ENCODE measurements at places on chromosomes 3 and 15. TPM values are rescaled to one million over a fixed set of nuclear protein-coding genes. Genes with fewer than 3 reads are reported as not detected.

The CD96 gene
- total RNA-seq = 290 TPM

The NDUFB4 gene
- 124 TPM for total RNA-seq

The VGLL3 gene
- total RNA-seq = not detected

The SCN11A gene
- 0.05 TPM for total RNA-seq

The OTOL1 gene
- total RNA-seq = not detected

The C3orf85 gene
- total RNA-seq = not detected

The ATP2B2 gene
- total RNA-seq = not detected

The ADGRG7 gene
- not detected for total RNA-seq

The XCR1 gene
- not detected for total RNA-seq

The LRRC2 gene
- total RNA-seq = not detected

The GOLGA8K gene
- total RNA-seq = 0.68 TPM

The CIDEC gene
- total RNA-seq = not detected

The ANKUB1 gene
- total RNA-seq = not detected

The HRH1 gene
- total RNA-seq = 0.16 TPM

The FILIP1L gene
- 15.5 TPM for total RNA-seq

The CCDC54 gene
- not detected for total RNA-seq

The EEFSEC gene
- 19.4 TPM for total RNA-seq

The ABTB1 gene
- total RNA-seq = 19.4 TPM

The ADPRH gene
- total RNA-seq = 19.3 TPM

The CCDC39 gene
- total RNA-seq = not detected

The CCK gene
- not detected for total RNA-seq

The FEZF2 gene
- total RNA-seq = not detected

The MEGF11 gene
- total RNA-seq = not detected

The GASK1A gene
- not detected for total RNA-seq

The GOLGA6D gene
- total RNA-seq = 0.12 TPM

The EHHADH gene
- 4.0 TPM for total RNA-seq

The TATDN2 gene
- 67.1 TPM for total RNA-seq

The TM4SF1 gene
- total RNA-seq = not detected

The FAIM gene
- 2.2 TPM for total RNA-seq

The FGF12 gene
- not detected for total RNA-seq

The THSD4 gene
- total RNA-seq = not detected

The SNTN gene
- total RNA-seq = not detected

The PLIN1 gene
- not detected for total RNA-seq

The FETUB gene
- not detected for total RNA-seq

The CMTM7 gene
- total RNA-seq = 42.6 TPM

The CHRD gene
- total RNA-seq = not detected

The CPB1 gene
- total RNA-seq = not detected

The UTS2B gene
- not detected for total RNA-seq

The GRIP2 gene
- not detected for total RNA-seq

The CELSR3 gene
- 20.9 TPM for total RNA-seq

The KNG1 gene
- not detected for total RNA-seq

The FANCD2OS gene
- not detected for total RNA-seq

The ZNF860 gene
- total RNA-seq = not detected

The CGNL1 gene
- not detected for total RNA-seq

The TRIM42 gene
- not detected for total RNA-seq

The TRH gene
- total RNA-seq = not detected

The SLC9C1 gene
- not detected for total RNA-seq
